Cerebellum (tissue), 4 donors: ENCODE measurements at places on chromosomes 6 and 20. TPM values are rescaled to one million over a fixed set of nuclear protein-coding genes. Genes with fewer than 3 reads are reported as not detected.
A peak's percentile ranks its signal among the peaks of the same experiment; 100 is the strongest.

DNA sequence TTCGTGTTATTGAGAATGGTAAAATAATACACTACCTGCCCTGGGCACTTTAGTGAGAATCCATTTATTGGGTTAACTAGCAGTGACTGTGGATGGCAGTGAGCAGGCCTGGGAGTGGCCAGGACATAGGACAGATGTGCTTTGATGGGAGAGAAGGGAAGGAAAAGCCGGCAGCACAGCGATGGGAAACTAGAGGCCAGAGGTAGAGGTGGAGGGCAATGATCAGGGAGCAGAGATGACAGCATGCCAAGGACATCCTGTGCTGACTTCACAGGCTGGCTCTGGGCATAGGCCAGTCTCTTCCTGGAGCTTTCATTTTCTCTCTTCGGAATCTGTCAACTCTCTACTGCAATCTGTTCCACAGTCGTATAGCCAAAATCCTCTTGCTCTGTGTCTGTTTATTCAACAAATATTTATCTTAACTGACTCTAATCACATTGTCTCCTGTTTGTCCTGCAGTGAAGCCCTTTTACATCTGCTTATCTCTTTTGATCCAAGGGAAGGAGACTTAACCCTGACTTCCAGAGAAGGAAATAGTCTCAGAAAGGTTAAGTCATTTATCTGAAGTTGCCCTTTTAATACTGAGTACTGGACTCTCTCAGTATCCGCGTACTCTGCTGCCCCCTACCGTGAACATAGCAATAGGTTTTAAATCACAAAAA is 18.4 kb upstream of the MMP24 start:
- peak; percentile 82 for DNase-seq

The GSTA3 gene
- not detected for total RNA-seq

DNA sequence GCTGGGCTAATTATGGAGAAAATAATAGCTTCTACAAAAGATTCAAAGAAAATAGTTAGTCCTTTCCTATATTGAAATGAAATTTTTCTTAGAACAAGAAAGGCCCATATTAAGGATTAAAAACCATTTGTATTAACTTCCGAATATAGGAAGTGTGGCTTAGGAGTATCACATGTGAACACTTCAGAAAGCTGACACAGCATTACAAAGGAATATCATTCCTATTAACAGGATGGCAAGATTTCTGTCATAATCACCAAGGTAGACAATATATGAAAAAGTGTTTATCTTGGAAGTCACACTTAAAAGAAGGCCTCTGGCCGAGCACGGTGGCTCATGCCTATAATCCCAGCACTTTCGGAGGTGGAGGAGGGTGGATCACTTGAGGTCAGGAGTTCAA is 5.4 kb upstream of the LATS1 start:
- DNase-seq: no peak

DNA sequence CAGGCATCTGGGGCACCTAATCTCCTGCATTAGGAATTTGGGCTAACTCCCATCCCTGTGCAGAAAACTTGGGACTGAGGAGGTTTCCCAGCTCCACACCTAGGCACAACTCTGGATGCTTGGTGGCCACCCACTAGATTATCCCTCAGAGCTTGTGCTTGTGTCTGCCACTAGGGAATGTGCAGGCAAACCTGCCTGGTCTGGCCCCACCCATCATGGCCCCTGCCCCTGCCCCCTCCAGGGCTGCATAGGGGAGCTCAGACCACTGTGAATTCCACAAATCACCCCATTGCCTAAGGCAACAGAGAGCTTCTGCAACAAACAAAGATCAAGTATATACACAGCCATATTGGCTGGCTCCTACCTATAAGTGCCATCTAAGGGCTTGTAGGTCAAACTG is 31.1 kb downstream of the STMND1 start:
- DNase-seq: no peak
